PC-9 (cell line): ENCODE measurements at places on chromosomes 3 and 15.
A peak's percentile ranks its signal among the peaks of the same experiment; 100 is the strongest.

- DNase-seq: no peak
Observed at GRCh38 chr15:25435474-25436243, 3.2 kb downstream of the UBE3A start.

DNA sequence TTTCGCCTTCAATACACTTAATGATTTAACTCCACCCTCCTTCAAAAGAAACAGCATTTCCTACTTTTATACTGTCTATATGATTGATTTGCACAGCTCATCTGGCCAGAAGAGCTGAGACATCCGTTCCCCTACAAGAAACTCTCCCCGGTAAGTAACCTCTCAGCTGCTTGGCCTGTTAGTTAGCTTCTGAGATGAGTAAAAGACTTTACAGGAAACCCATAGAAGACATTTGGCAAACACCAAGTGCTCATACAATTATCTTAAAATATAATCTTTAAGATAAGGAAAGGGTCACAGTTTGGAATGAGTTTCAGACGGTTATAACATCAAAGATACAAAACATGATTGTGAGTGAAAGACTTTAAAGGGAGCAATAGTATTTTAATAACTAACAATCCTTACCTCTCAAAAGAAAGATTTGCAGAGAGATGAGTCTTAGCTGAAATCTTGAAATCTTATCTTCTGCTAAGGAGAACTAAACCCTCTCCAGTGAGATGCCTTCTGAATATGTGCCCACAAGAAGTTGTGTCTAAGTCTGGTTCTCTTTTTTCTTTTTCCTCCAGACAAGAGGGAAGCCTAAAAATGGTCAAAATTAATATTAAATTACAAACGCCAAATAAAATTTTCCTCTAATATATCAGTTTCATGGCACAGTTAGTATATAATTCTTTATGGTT is at the start of gene CCR5:
Gene CCR5, plus strand, starts transcription at position 108 of the 680 bp plus-strand sequence. CDS start 1,957 bp downstream, outside the sequence.
- DNase-seq: no peak

DNA sequence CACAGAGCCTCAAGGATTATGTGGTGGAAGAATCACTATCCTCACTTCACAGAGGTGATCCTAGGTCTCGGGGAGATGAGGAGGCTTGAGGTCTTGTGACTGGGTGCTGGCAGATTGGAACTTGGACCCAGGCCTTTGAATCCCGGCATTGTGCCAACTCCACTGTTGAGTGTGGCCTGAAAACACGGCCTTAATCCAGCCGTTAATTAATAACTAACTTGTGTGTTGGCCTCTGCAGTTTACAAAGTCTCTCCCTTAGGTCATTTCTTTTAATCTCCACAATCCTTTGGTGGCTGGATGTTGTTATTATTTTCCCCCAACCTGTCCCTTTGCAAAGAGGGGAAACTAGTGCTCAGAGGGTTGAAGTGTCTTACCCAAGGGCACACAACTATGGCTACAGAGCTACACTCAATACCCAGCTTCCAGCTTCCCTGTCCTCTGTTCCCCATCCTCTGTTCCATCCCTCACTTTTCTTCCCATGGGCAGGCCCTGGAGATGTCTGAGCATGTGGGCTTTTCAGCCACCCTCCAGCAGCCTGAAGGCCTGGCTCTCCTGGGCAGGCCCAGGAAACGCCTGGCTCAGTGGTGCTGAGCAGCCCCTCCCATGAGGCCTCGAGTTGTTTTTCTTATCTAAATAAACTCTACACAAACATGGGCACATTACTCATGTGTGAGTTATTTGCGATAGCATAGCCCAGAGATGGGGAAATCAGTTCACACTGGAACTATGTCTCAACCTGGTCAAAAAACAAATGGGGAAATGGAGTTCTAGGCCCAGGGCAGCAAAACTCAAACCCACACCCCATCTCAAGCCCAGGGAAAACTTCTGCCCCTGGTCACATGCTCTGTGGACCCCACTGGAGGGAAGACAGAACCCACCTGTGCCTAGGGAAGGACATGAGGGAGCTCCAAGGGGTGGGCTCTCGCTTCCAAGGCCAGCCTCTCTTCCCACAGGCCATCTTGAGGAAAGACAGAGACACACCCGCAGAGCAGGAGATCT is 16.8 kb upstream of the SMAD3 start:
- DNase-seq: peak; percentile 73

GRCh38 chr3:38949994-38950393 is 101.8 kb downstream of the SCN11A start:
- no peak for DNase-seq

- DNase-seq: no peak
Observed at GRCh38 chr3:194212161-194212844, 76.4 kb downstream of the HES1 start.

DNA sequence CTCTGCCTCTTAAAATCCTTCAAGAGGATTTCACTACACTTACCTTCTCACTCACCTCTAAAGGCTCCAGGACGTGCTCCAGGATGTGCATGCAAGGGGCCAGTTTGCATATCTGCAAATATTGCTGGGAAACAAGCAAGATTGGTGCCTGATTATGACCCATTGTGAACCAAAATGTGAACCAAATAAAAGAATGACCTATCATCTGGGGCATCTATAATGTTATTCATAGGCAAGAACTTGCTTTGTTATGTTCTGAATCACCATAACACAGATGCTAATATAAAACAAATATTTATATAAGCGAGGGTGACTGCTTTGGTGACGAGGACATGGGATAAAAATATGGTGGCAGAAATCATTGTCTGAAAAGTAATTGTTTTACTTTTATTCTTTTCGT is 5.5 kb downstream of the IL12A start:
- DNase-seq: no peak

DNA sequence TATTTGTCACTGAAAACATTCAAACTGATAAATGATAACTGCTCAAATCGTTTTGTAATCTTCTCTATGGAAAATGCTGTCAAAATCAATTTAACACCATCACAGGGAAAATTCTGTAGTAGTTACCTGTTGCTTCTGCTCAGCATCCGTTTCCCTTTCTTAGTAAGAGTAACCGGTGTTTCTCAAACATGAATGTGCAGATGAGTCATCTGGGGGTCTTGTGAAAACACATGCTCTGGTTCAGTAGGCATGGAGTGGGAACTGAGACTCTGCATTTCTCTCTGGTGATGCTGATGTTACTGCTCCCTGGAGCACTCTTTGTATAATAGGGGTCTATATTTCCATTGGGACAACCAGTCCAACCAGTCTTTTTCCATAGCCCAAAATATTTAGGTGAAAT is 145.1 kb downstream of the SEMA6D start:
- DNase-seq: no peak
